ENCODE measurements at places on chromosomes 12 and 14.

- no peak for DNase-seq
Measured at GRCh38 chr14:52269982-52270381, 2.5 kb downstream of the PTGDR start.

GRCh38 chr12:5220835-5221234 is 177.2 kb downstream of the KCNA5 start:
- no peak for DNase-seq

DNA sequence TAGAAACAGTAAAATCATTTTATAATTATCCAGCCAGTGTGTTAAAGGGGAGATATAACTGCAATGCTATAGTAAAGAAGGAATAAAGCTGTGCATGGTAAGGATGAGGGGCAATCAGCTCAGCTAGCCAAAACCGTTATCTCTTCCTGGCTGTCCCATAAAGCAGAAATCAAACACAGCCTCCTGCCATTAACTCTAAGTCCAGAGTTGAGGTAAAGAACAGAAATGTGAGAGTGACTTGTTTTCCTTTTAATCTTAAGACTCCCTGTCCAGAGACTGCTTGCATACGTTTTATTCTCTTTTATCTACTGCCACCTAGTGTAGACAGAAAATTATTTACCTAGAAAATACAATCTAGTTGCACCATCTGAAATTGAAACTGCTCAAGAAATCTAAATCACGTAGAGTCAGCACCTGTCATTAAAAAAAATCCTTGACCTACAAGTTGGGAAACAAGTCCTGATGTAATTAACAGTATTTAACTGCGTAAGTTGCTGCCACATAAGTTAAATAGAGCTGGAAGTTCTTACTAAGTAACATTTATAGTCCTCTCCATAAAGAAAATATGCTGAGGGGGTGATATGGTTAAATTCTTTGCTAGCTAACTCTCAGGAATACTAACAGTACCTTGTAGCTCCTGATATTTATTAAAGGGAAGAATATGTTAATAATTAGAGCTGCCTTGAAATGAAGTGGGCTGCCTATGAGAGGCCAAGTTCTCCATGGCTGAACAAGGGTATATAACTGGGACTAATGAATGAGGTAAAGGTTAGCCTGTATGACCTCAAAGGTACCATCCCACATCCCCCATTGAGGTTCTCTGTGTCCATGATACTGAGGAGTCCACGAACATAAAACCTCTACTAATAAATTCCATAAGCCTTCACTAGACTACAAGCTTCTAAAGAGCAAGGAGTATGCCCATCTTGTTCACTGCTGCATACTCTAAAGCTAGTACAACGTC is 62.7 kb downstream of the GALNT4 start:
- peak; percentile 66 for DNase-seq

DNA sequence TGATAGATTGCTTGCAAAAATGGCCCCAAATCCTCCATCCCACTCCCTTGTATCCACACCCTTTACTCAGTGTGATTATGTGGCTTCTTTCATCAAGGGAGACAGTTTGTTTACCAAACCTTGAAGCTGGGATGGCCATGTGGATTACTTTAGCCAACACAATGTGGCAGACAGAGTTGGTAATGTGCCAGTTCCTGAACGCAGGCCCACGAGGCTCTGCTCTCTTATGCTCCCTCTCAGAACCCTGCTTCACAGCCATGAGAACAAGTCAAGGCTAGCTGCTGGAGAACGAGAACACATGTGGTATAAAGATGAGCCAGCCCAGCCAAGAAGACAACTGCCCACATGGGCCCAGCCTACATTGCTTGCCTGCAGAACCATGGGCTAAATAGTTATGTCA is 162.3 kb downstream of the NDUFA12 start:
- no peak for DNase-seq

- DNase-seq: no peak
Measured at GRCh38 chr12:49702676-49703215, 4.5 kb downstream of the FMNL3 start.

DNA sequence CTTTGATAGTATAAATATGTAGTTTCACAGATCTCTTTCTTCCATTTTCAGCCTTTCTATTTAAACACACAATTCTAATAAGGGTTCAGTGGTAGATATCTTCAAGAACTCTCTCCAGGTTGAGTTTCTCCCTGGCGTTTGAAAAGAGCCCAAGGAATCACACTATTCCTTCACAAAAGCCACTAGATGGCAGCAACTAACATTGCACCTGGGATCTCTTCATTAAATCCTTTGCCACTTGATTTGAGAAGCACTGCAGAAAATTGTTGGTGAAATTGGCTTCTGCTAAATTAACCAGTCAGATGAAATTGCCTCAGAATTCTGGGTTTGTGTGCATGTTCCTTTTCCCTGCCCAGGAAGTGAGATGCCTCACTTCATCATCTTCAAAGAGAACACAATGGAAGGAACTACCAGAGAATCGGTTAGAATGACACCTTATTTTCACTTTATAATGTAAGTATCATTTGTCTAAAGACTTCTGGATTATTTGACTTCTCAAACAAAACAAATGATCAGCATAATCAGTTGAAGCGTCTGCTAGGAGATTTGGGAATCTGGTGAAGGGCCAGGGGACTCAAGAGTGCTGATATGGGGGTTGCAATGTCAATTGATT is 6.8 kb downstream of the CCDC198 start:
- DNase-seq: peak; percentile 58

GRCh38 chr14:100203146-100203545 is 35.8 kb upstream of the YY1 start:
- no peak for DNase-seq

DNA sequence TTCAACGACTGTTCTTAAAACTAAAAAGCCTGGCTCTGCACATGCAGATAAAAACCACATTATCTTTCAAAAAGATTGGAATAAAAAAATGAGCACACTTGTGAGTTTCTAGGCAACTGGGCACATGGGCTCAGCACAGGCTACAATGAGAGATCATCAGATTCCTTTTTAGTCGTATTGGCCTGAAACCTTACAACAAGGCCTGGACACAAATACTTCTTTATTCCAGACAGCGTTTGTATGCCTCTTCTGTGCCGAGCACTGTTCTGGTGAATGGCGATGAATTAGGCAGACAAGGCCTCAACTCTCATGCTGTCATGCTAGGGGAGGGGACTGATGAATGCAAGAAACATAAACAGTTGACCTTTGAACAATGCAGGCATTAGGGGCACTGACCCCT is 463.0 kb downstream of the AACS start:
- DNase-seq: no peak

DNA sequence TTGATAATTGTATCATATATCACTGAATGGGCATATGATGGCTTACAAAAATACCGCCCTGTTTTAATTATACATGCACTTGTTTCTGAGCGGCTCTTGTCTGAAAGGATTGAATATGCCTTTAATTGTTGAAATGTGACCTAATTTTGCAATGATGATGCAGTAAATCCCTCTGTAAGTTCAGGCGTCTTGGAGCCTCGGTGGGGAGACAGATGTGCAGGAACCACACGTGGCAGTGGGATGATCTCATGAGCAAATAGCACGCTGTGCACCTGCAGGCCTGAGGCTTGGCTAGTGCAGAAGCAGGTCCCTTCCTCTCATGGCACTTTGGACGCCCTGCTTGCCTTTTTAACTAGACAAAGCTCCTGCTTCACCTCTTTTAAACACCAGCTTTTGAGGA is 49.3 kb upstream of the ASPG start:
- no peak for DNase-seq

DNA sequence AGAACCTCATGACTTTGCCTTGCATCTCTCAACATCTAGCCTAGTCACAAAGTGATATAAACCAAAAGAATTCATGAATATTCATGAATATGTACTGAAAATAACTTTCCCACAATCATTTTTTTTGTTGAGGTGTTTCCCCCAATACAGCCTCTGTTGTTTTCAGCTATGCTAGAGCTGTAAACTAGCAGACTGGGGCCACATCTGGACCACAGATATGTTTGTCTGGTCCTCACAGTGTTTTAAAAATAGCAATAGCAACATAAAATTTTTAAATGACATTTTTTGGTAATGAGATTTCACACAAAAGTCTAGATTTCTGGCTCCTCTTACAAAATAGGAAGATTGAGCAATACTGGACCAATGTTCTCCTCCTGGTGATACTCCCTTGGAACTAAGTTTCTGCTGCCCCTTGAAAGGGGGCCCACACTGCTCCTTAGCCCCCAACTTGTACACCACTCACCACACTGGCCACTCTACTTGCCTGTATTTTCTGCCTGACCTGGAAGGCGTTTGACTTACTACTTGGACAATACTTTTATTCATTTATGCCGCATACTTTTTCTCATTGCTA is 81.2 kb downstream of the BMP4 start:
- no peak for DNase-seq

DNA sequence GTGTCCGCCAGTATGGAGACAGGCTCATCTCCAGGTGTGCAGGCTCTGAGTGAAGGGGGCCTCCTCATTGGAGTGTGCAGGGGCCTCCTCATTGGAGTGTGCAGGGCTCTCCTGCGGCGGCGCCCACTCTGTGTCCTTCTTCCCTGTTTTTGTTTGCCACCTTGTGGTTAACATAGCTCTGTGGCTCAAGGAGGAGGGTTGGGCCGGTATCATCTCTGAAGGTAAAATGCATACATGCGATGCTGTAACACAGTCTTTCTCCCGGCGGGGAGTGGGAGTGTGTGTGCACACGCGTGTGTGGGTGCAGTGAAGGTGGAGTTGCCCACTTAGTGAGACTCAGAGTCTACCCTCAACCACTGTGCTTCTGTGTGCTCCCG is 429.4 kb downstream of the ZFP36L1 start:
- no peak for DNase-seq

DNA sequence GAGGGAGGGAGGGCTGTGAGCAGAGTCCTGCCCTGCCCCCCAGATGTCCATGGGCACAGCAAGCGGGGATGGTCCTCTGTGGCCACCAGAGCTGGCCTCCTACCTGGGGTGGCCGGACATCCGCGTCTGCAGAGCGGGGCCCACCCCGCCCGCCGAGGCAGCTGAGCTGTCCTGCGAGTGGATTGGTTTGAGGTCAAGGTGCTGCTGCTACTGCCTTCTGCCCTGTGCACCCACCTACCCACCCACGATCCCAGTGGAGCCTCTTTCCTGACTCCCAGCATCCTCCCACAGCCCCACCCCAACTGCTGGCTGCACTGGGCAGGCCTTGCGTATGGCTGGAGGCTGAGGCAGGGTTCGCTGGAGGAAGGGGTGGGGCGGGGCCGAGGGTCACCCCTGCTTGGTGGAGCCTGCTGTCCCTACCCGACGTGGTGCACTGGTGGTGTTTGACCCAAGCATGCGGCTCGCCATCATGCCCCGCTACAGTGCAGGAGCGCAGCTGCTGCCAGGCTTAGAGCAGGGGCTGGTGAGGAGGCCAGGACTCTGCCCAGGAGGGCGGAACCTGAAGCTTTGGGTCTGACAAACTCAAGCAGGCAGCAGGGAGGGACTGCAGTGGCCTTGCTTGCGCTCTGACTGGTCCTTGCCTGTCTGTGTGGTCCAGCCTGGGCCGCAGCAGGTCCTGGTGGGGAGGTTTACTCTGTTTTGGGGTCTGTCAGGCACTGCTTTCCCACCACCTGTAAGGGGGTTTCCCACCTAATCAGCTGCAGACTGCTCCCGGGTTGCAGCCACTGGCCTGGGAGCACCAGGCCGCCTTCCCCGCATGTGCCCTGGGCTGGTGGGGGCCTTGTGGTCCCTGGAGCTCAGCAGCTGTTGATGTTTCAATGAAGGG is 23.7 kb downstream of the CEP170B start:
- no peak for DNase-seq

DNA sequence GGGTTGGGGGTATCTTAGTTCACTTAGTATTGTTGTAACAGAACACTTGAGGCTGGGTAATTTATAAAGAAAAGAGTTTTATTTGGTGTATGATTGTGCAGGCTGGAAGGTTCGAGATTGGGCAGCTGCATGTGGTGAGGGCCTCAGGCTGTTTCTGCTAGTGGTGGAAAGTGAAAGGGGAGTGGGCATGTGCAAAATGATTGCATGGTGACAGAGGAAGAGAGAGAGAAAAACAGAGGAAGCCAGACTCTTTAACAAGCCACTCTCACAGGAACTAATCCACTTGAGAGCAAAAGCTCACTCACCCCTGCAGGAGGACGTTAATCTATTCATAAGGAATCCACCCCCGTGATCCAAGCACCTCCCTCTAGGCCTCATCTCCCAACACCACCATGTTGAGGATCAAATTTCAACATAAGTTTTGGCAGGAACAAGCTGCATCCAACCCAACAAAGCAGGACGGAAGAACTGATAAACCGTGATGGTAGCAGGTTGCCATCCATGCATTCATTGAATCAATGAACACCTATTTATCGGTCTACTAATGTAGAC is 165.0 kb upstream of the GZMB start:
- no peak for DNase-seq

DNA sequence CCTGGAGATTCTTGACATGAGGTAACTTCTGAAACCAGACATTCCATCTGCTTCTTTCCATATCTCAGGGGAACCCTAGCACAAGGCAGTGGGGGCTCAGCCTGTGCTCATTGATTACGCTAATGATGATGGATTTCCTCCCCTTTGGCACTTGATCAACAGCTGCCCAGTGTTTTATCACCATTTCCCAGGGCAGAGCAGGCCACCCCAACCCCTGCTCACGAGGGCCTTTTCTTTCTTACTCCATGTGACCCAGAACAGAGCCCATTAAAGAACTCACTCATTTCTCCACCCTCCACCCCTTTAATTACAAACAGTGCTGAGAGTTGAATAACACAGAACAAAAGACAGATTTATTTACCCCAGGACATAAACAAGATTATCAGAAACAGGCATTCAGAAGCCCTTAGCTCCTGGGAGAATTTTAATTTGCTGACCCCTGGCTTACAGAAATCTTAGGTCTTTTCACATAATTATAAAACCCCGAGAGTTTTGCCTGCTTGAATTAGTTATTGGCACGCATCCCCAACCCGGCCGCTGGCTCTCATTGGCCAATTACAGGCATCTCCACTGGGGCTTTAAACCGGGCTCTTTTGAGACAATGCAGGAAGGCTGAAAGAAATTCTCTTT is 32.0 kb upstream of the CCDC60 start:
- DNase-seq: no peak

GRCh38 chr14:58785701-58786100 is 147.9 kb downstream of the DACT1 start:
- DNase-seq: no peak

- peak; percentile 22 for DNase-seq
Measured at GRCh38 chr12:22631863-22632463, 7.0 kb downstream of the ETNK1 start.

DNA sequence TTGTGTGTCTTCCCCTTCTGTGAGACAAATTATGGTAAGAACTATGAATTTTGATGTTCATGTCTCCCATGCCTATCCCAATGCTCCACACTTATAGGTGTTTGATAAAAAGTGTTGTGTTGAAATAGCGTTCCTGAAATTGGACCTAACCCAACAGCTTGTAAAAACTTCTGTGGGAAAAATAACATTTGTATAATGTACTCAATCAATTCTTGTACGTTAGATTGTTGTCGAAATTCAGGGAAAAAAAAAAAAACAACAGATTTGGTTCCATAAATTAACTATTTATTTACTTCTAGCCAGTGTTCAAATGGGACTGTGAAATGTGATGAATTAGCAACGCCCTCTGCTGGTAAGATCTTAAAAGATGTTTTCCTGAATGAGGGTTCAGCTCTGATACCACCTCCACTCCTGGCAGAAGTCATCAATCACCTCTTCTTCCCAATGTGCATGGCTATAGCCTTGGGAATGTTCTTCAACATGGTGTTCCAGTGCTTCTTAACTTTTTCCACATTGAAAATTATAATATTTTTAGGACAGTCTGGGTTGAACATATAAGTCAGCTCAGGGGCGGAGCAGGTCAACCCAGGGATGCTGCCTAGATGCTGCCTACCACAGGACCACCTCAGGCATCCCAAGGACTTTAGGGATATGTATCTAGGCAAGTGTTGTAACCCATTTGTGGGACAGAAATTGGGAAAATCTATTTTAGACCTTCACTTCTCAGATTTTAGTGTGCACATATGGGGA is 170.6 kb downstream of the OTOGL start:
- peak; percentile 40 for DNase-seq

- peak; percentile 95 for DNase-seq
Measured at GRCh38 chr12:52903285-52903854, 1.5 kb downstream of the KRT8 start.
